ENCODE measurements at places on chromosomes 4 and X. TPM values are rescaled to one million over a fixed set of nuclear protein-coding genes. Genes with fewer than 3 reads are reported as not detected.

The TMPRSS11A gene
- not detected for total RNA-seq

The CSAG2 gene
- total RNA-seq, result not detected

The MTNR1A gene
- not detected for total RNA-seq

The P2RY4 gene
- total RNA-seq, result 0.12 TPM

The SRPX2 gene
- total RNA-seq, result 19.0 TPM

The COL4A6 gene
- 9.4 TPM for total RNA-seq

The KIT gene
- 0.44 TPM for total RNA-seq

The GABRE gene
- total RNA-seq, result 33.4 TPM

The CENPVL2 gene
- not detected for total RNA-seq

The MAGEB17 gene
- total RNA-seq, result not detected

The DUSP9 gene
- not detected for total RNA-seq

The CLDN22 gene
- not detected for total RNA-seq

The MAGEA2B gene
- total RNA-seq, result not detected

The RBM46 gene
- total RNA-seq, result not detected

The SHROOM2 gene
- 1.1 TPM for total RNA-seq

The SMC1A gene
- total RNA-seq, result 39.1 TPM

The STBD1 gene
- 25.8 TPM for total RNA-seq

The SCML1 gene
- 7.8 TPM for total RNA-seq

The ADH6 gene
- total RNA-seq, result not detected

The SMAD1 gene
- total RNA-seq, result 16.4 TPM

The FABP2 gene
- total RNA-seq, result not detected

The ZCCHC12 gene
- total RNA-seq, result not detected

The CT45A3 gene
- not detected for total RNA-seq

The MORF4L2 gene
- total RNA-seq, result 184 TPM

The GPR143 gene
- 0.91 TPM for total RNA-seq

Measured in heart left ventricle (tissue), 16 donors.